ENCODE measurements at places on chromosomes 1 and 21.

- DNase-seq, result no peak
These were observed 682.4 kb upstream of the ADAMTS5 start for GRCh38 chr21:27649323-27649722.

- no peak for DNase-seq
These were observed 75.2 kb downstream of the PTPRU start for GRCh38 chr1:29311352-29312030.

DNA sequence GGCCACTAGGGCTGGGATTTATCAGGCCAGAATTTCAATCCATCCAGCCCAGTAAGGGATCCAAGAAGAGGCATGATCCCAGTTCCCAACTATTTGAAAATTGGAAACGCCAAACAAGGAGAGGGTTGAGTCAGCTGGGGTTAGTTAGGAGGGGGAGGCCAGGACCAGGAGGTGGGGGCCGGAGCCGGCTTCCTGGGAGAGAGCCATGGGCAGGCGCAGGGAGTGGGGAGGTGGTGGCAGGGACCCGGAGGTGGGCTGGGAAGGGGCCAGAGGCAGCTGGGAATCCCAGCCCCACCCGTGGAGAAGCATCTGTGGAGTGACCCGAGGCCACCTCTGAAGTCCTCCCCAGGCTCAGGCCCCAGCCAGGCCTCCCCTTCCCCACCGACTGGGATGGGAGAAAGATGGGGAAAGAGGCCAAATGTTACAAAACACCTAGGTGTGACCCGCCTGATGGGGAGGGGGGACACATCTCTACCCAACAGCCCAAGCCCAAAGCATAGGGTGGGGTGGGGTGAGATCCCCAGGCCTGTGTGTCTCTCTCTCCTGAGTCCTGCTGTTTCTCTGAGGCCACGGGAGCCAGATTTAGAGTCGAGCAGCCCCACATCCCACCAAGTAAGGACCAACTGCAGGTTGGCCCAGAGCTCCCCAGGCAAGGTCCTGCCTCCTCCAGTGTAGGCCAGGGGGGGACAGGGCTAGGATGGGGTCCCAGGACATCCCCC, 10.1 kb downstream of the HSPG2 start:
- no peak for DNase-seq

GRCh38 chr1:43901196-43901961, 32.2 kb upstream of the ARTN start:
- no peak for DNase-seq

DNA sequence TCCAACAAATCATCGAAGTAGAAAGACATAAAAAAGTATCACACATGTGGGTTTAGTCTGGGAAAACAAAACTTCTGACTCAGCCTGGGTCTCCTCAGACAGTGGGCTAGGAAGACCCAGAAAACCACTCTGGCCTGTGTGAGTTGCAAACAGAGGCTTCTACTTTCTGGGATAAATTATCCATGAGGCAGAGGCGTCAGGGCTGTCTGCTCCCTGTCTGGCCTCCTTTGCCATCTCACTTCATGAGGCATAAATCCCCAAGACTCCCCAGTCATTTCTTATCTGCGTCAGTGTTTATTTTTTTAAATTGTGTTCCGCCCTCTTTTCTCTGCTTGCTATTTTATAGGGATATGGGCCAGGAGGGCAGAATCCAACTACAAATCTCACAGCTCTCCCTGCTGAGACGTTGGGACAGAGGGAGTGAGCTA, 80.6 kb upstream of the TRABD2B start:
- no peak for DNase-seq

DNA sequence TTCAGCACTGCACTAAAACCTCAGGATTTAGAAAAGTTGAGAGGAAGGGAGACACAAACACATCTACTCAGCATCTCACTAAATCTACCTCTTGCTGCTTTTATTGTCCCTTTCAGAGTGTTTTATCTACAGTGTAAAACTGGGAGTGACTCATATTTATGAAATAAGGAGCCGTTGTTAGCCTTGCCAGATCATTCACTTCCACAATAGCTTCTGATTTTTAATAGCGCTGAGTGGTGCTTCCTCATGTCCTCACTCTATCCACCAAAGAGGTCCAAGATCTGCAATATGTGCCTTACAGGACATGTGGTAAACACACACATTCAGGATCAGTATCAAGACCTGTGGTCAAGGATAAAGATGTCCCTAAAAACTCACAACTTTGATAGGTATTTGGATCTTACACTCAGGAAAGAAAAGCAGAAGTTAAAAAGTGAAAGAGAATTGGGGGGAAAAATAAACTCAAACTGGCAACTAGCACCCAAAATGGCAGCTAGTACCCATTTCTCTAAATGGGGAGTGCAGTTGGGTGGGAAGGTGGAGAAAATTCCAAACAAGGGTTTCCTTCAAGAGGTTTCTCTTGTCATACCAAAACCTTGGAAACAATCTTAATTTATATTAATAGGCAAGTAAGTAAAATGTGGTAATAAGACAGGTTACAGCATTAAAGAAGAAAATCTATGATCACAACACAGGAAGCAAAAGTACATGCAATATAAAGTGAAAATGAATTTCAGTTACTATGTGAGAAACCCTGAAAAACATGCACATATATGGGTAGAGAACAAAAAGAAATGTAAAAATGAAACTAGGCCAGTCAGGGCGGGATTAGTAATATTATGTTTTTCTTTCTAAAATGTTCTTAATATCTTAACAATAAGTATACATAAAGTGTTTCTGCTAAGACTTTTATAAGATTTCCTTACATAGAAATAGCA, 15.9 kb downstream of the DUSP10 start:
- no peak for DNase-seq

GRCh38 chr21:21385404-21385803, 387.2 kb downstream of the NCAM2 start:
- no peak for DNase-seq

- DNase-seq, result no peak
These were observed 211.1 kb downstream of the PBX1 start for GRCh38 chr1:164770131-164770529.

DNA sequence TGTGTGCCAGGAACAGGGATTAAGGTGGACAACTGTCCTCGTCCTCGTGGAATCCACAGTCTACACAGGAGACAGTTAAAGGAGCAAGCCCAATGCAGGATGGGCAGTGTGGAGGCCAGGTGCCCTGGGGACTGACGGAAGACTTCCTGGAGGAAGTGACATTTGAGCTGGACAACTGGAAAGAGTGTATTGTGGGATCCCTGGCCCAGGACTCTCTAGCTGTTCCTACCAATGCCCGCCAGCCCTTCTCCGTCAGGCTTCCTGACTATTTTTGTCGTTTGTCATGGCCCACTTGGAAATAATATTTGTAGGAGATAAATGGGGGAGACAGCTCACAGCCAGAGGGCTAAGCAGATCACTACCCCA, 235.3 kb downstream of the TOMM20 start:
- no peak for DNase-seq

- no peak for DNase-seq
These were observed 11.6 kb downstream of the CAMK2N1 start for GRCh38 chr1:20474333-20474975.

Measured in DMS153 (cell line).